ENCODE measurements at places on chromosomes 3 and 15.

GRCh38 chr3:183287301-183287971 is 34.4 kb downstream of the B3GNT5 start:
- DNase-seq, result no peak

- no peak for DNase-seq
These were observed 143.5 kb downstream of the NUP210 start for GRCh38 chr3:13276438-13277195.

GRCh38 chr3:63976161-63976871 is 47.0 kb downstream of the PSMD6 start:
- DNase-seq, result no peak

- no peak for DNase-seq
These were observed 24.1 kb upstream of the BNIP2 start for GRCh38 chr15:59713177-59713576.

DNA sequence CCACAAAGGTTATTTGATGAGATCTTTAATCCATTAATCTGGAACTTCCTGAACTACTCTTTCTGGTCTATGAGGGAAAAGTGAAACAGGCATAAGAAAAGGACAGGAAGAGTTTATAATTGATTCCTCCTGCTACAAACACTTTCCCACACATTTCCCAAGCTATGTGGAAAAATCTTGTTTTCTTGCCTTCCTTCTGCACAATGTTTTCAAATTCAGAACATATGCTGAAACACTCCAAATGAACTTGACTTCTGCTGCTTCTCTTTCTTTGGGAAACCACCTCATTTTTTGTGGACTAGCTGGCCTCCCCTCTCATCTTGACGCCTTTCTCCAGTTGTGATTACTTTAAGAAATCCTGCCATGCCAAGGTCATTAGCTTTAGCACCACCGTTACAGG is 100.7 kb upstream of the PTPRG start:
- no peak for DNase-seq

DNA sequence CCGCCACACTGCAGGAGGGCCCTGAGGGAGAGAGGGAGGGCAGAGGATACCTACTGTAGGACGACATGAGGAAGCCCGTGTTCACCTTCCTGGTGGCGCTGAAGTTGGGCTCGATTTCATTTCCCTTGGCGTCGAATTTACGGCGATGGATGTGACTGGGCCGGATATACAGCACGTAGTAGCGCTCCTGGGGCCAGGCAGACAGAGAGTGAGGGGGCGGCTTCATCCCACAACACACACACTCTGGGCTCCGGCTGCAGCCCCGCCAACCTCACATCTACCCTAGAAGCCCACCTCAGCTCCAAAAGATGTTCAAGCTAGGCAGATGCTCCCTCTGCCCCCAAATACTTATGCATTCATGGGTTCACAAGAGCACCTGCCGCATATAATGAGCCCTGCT is 4.5 kb downstream of the ARPIN start:
- no peak for DNase-seq

DNA sequence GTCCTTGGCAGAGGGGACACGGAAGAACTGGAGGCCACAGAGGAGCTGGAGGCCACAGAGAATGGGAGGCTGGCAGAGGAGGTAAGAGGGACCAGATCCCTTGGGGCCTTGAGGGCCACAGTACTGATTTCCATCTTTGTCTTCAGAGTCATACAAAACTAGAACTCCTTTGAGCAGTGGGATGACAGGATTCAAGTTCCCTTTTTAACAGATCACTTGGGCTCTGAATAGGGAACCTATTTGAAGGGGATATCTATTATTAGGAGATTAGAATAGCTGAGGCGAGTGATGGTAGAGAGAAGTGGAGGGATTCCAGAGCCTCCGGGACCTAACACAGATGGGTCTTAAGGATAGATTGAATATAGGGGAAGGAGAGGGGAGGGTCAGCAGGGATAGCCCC is 55.7 kb downstream of the OXNAD1 start:
- DNase-seq, result no peak

- no peak for DNase-seq
These were observed 145.9 kb upstream of the LRRFIP2 start for GRCh38 chr3:37320276-37320675.

DNA sequence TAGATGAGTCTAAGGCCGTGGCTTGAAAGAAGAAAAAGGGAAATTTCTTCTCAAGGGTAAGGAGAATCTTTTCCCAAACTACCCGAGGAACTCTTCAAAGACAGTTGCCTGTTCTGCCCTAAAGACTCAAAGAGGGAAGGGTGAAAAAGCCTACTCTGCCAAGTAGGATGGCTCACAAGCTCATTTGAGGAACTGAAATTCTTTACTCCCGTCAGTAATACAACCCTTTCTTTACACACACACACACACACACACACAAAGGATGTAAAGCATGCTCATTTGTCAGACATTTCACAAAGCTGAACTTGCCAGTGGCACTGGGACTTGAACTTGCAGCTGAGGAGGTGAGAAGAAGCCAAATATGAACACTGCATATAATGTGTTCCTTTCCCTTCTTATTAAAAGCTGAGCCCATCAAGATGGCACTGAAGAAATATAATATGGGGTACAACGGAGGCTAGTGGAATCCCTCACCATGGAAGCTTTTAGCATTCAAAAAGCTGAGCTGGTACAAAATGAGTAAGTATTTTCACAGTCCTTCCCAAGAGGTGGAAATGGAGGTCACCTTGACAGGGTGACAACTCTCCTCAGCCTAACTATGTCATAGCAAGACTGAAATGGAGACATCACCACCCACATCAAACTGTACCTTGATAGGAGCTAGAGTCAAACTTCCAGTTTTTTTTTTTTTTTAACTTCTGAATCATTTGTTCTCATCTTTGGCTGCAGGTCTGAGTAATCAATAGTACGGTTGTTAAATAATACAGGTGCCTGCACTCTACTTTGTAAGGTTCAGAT is 57.6 kb downstream of the TAFA4 start:
- no peak for DNase-seq

DNA sequence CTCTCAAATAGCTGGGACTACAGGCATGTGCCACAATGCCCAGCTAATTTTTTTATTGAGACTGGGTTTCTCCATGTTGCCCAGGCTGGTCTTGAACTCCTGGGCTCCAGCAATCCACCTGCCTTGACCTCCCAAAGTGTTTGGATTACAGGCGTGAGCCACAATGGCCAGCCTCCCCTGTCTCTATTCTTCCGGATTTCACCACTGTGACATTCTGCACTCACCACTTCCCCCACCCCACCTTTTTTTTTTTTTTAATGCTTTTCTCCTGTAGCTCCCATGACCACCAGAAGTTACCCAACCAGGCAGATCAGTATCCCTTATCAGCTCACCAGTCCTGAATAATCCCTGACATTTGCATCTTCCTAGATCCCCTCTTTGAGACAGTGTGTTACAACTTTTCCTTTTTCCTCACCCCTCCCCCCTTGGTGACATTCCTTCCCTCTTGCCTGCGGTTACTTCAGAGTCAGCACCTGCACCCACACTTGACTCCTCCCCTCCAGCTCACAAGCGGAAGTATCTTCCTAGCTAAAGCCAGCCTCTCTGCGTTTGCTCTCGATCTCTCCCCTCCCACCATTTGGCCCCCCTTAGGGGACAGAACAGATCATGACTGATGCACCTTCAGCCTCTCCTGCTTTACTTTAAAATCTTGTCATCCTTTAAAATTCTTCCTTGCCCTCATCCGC is 13.5 kb upstream of the ZNF592 start:
- DNase-seq, result peak; percentile 72

GRCh38 chr15:78098131-78098755 is 5.9 kb downstream of the SH2D7 start:
- no peak for DNase-seq

DNA sequence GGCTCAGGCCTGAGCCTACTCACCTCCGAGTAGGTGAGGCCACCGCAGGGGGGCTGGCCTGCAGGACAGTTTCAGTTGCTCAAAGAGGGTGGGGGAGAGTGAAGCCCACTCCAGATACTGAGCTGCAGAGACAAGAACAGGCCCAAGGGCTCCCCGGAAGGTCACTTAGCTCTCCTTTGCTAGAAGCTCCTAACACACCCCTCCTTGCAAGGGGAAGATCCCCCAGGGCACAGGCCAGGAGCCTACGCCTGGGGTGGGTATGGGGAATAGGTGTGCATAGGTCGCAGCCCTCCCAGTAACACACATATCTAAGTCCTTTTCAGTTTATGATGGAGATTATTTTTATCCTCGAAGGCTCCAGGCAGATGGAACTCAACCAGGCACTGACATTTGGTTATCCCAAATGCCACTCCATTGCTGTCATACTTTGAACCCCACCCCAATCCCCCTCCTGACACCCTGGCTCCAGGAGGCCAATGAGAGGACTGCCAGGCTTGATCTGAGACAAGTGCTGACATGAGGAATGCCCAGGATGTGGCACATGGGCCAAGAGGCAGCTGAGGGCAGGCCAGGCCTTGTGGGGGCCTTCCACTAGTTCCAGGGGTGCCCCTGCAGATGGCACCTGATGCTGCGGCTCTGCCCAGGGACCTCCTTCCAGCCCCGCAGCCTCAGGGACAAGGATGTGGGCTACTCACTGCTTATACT is 1.1 kb upstream of the MUSTN1 start:
- DNase-seq, result no peak

- no peak for DNase-seq
These were observed 142.6 kb downstream of the SATB1 start for GRCh38 chr3:18282507-18282906.

- no peak for DNase-seq
These were observed 251.1 kb downstream of the ULK4 start for GRCh38 chr3:41710646-41711388.

DNA sequence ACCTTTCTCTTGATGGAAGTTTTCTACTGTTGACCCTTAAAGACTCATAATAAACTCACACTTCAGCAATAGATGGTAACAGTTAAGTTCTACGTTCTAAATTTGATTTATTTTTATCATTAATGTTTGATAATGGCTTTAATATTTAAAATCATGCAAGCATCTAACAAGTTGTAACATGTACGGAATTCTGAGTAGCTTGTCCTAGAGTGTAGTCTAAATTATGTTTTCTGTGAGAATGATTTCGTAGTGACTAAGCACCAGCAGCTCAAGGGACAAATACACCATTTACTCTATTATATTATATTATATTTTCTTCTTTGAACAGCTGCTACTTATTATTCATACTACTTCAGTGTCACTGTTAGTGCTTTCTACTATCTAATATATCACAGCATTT is 345.6 kb downstream of the NLGN1 start:
- DNase-seq, result no peak

- peak; percentile 58 for DNase-seq
These were observed 78.3 kb downstream of the WNT7A start for GRCh38 chr3:13801361-13802204.

DNA sequence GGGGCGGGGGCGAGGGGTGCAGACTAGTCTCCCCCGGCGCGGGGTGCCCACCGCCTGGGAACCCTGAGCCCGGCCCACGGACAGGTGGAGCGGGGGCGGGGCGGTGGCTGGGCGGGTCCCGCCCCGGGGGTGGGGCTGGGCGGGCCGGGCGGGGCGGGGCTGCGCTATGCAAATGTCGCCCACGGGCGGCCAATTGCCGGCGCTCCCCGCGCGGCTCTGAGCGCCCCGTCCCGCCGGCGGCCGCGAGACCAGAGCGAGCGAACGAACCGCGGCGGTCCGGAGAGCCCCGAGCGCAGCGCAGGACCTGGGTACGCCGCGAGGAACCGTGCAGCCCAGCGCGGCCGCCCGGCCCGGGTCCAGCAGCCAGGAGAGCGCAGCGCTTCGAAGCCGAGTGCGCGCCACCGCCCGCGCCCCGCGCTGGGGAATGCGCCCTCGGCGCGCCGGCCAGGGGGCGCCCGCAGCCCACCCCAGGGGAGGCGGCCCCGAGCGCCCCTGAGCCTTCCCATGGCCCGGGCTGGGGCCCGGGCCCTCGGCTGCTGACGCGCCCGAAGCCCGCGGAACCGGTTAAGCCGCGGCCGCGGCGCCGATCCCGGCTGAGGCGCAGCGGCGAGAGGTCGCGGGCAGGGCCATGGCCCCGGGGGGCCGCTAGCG is at the start of gene SEMA3F:
Gene SEMA3F (plus strand): TSS at position 485 of the 651 bp plus-strand sequence. CDS start 4,299 bp downstream, outside the sequence.
- DNase-seq, result peak; percentile 34

GRCh38 chr3:49610666-49611280 is 56.5 kb downstream of the BSN start:
- no peak for DNase-seq

DNA sequence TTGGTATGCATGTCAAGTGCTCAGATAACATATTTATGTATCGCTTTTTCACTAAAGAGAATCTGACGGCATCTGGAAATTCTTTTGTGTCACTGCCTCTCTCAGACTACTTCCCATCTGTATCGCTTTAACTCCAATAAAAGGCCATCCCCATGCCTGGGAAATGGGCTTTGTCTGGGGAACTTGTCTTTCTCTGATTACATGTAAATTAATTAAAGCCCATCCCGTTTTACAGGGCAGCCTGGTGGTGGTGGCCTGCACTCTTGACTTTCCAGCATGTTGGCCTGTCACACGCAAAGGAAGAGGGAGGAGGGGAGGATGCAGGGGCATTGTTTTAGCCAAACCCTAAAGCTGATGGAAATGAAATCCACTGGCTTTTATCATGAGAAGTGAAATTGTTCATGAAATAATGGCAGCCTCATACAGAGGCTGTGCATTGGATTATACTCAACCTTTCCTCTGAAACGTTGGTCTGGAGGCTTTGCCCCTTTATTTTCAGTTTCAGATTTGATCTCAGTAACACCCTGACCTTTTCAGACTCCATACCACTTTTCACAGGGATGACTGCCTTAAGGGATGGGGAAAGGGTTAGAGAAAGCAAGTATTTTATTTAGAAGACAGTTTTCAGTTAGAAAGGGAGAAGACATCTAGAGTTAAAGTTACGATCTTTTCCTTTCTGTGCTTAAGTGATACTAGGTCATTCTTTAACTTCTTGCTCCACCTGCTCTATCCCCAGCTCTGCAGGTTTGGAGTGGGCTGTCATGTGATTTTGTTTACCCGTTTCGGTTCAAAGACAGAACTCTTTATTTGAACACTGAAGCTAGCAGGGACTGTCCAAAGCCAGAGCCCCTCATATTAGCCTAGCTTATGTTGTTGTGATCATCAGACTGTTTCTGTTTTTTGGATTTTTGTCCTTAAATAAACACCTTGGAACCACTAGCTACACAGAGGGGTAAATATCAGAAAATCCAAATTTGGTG is 94.6 kb upstream of the CTDSPL start:
- no peak for DNase-seq

DNA sequence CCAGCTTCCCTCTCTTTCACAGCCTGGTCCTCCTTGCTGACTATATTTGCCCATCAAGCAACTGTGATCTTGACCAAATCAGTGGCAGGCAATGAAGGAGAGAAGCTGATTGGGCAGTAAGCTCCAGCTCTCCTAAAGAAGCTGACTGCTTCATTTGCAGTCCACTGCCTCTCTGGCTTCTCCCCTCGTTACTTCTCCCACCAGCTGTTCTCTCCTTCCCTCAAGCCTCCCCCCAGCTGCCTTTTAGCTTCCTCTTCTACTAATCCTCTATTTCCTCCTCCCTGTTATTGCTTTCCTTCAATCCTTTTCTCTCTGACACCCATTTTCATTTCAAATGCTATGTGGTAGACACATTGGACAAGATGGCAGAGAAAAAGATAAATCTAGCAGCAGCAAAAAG is 474.7 kb upstream of the UBE2E2 start:
- no peak for DNase-seq

- DNase-seq, result no peak
These were observed 251.3 kb upstream of the HES1 start for GRCh38 chr3:193884652-193885051.

GRCh38 chr3:48299746-48300712 is 33.4 kb downstream of the SPINK8 start:
- DNase-seq, result peak; percentile 61
